ENCODE measurements at places on chromosomes 1 and 21.

DNA sequence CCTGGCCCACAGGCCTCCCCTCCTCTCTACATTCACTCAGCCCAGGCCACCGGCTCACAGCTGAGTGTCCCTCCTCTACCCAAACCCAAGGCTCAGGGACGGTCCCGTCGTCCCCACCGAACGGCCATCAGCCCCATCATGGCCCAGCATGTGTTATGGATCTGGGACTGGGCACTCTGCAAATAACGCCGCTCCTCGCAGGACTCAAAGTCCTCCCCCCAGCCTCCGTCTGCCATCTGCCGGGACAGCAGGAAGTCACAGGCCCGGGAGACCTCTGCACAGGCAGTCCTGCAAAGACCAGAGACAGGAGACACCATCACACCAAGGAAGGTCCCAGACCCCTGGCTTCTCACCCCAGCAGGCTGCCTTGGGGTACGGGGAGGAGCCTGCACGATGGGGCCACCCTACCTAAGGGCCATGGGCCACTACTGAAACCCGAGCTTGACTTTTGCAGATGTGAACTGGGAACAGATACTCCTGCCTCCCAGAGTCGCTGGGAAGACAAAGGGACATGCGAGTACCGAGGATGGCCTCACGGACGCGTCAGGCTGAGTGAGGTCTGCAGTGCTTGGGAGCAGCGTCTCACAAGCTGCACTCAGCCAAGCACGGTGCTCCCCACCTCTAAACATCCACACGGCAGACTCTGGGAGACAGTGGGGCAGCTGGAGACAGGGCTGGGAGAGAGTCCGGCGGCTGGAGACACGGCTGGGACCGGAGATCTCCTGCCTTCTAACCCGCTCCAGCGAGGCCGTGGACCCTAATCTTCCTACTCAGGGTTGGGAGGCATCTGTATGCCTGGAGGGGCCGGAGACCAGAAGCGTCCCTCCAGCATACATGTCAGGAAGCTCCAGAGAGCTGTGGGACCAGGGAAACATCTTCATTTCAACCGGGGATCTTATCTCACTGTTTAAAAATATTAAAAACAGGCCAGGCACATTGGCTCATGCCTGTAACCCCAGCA is 10.4 kb upstream of the SPATC1L start:
- no peak for DNase-seq

GRCh38 chr21:46188226-46189212 is 4.3 kb upstream of the SPATC1L start:
- DNase-seq: no peak

DNA sequence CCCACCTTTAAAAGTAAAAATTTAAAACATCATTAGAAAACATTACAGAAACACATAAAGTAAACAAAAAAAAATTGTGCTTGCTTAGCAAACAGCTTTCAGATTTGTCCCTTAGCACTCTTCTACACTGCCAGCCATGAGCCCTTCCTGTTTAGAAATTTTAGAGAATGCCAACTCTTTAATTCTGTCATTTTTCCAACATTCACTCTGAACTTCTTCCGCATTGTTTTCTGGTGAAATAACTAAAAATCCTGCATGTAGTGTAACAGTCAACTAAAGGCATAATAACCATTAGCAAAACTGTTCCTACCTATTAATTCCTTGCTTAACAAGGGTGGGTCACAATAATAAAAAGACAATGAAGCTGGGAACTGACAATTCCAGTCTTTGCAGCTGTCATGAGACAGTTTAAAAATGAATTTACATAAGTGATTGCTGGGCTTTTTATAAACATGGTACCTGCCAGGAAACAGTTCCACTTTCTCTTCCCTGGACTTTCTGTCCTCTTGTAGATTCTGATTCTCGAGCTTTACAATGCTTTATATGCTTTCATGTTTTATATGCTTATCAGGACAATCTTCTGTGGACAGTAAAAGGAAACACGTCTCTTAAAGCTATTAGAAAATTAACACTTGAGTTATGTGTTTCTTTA is 19.0 kb downstream of the GNG12 start:
- no peak for DNase-seq

DNA sequence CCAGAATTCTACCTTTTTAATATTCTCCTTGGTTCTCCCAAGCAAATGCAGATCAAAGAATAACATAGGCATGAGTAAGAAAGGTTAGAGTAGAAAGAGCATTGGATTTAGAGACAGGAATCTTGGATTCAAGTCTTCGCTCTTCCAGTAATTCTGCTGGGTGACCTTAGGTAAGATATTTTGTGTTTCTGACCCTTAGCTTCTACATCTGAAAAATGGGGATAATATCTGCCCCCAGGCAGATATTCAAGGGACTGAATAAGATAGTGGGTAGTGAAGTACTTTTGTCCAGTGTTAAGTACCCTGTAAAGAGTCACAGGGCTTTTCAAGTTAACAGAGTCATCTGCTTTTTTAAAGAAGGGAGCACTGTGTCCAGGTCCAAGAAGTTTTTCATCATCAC is 70.8 kb downstream of the KDM1A start:
- no peak for DNase-seq

GRCh38 chr1:207938016-207938415 is 27.1 kb upstream of the CD34 start:
- no peak for DNase-seq

- no peak for DNase-seq
These were observed 6.2 kb upstream of the TRIM45 start for GRCh38 chr1:117127795-117128194.

- DNase-seq: peak; percentile 74
These were observed 71.0 kb downstream of the NFASC start for GRCh38 chr1:204941421-204942338.

Data from activated CD4-positive, alpha-beta T cell treated with anti-CD3 and anti-CD28 coated beads, Interleukin-2, amount 50 U/mL, for 48 hours (primary cell).